ENCODE measurements at places on chromosomes 3 and 15. TPM values are rescaled to one million over a fixed set of nuclear protein-coding genes. Genes with fewer than 3 reads are reported as not detected.

The GOLGA8H gene
- not detected for polyA plus RNA-seq

The NPAP1 gene
- polyA plus RNA-seq = not detected

The COX17 gene
- polyA plus RNA-seq = 124 TPM

The CLPX gene
- 31.4 TPM for polyA plus RNA-seq

The SENP8 gene
- polyA plus RNA-seq = 0.59 TPM

The CIP2A gene
- polyA plus RNA-seq = 2.7 TPM

The H1-8 gene
- not detected for polyA plus RNA-seq
